ENCODE measurements at places on chromosomes 4 and X. TPM values are rescaled to one million over a fixed set of nuclear protein-coding genes. Genes with fewer than 3 reads are reported as not detected.

Gene GJB1
- total RNA-seq, result not detected

Gene NIPAL1
- total RNA-seq, result 1.1 TPM

Gene PCDH11X
- total RNA-seq, result not detected

Gene ABLIM2
- total RNA-seq, result 0.32 TPM

Gene NUP62CL
- total RNA-seq, result 3.7 TPM

Gene GPC4
- not detected for total RNA-seq

Gene KLB
- total RNA-seq, result not detected

Gene FMR1NB
- total RNA-seq, result not detected

Gene MAGEA2
- not detected for total RNA-seq

Gene NAP1L5
- 5.8 TPM for total RNA-seq

Gene ZDHHC15
- total RNA-seq, result 0.27 TPM

Gene DKK2
- total RNA-seq, result not detected

Gene SSX2
- not detected for total RNA-seq

Gene SPARCL1
- not detected for total RNA-seq

Gene TMEM150C
- not detected for total RNA-seq

Gene GSX2
- not detected for total RNA-seq

Gene TMSB4X
- 5,393 TPM for total RNA-seq

Gene MAGEB1
- not detected for total RNA-seq

Gene IGSF1
- not detected for total RNA-seq

Gene PNMA3
- 1.4 TPM for total RNA-seq

Gene NUDT10
- 3.5 TPM for total RNA-seq

Gene ZNF157
- 1.0 TPM for total RNA-seq

Gene DUSP21
- not detected for total RNA-seq

Gene CXCL11
- total RNA-seq, result not detected

Gene ARHGAP10
- 5.1 TPM for total RNA-seq

Gene PNMA6A
- total RNA-seq, result 0.43 TPM

Gene HMGN5
- 3.2 TPM for total RNA-seq

Gene RNF175
- not detected for total RNA-seq

Gene SMIM10L2A
- 0.23 TPM for total RNA-seq

Gene CHRNA9
- total RNA-seq, result 0.38 TPM

Gene DHRSX
- total RNA-seq, result 22.0 TPM

Gene NPNT
- total RNA-seq, result not detected

Gene TXK
- total RNA-seq, result 23.5 TPM

Gene RAB9B
- total RNA-seq, result 0.45 TPM

Gene DAPP1
- 11.7 TPM for total RNA-seq

Gene SASH3
- 117 TPM for total RNA-seq

Gene HMX1
- not detected for total RNA-seq

Gene SPANXC
- total RNA-seq, result not detected

Gene SPCS3
- 153 TPM for total RNA-seq

Gene TMPRSS11A
- not detected for total RNA-seq
